ENCODE measurements at places on chromosomes 16 and 17.
A peak's percentile ranks its signal among the peaks of the same experiment; 100 is the strongest.

GRCh38 chr16:30340621-30341020 is 14.5 kb downstream of the CD2BP2 start:
- DNase-seq: no peak

- DNase-seq: no peak
Observed at GRCh38 chr17:45857977-45858708, 13.5 kb downstream of the SPPL2C start.

- no peak for DNase-seq
Observed at GRCh38 chr17:35345445-35345925, 27.9 kb downstream of the SLFN11 start.

DNA sequence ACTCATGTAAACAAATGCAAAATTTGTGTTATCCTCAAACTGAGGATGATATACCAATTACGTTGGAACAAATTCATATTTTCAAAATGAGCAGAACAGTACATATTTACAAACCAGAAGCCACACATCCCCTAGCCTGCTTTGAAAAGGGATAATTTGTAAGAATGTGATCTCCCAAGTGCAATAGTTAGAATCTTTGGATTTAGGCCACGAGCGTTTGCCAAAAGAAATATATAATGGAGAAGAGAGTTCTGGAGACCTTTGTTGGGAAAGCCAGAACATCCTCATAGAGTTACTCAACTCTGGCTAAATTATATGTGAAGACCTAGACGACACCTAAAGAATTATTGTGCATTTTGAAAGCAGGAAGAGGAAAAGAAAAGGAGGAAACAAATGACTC is 449.3 kb downstream of the KCNJ2 start:
- DNase-seq: no peak

GRCh38 chr17:40416671-40417070 is 1.0 kb downstream of the TOP2A start:
- DNase-seq: peak; percentile 19

- DNase-seq: no peak
Observed at GRCh38 chr17:17053446-17054379, 11.5 kb downstream of the MPRIP start.

DNA sequence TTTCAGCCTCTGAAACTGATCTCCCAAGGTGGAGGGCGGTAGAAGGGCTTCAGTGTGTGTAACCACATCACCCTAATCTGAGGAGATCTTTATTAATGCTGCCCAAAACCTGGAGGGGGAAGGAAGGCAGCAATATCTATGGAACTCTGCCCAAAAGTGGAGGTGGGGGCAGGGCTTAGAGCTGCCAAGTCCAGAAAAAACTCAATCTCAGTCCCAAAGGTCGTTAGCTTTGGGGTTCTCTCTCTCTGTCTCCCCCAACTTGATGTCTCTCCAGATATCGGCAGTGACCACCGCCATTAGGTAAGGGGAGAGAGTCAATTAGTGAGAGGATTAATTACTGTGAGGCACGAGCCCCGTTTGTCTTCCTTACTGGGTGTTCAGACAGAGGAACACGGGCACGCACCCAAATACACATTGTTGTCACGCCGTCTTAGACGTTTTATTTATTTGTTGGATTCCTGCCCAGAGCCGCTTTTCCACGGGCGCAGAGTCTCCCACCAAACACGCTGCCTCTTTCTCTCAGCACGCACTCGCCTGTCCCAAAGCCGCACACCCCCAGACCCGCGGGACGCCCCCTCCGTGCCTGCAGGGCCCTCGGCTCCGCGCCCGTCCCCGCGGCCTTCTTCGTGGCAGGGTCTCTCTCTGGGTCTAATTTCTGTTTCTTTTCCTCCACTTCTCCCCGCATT is 5.4 kb upstream of the LHX1 start:
- no peak for DNase-seq

GRCh38 chr16:75555213-75555706 is 792 bp downstream of the TMEM231 start:
- DNase-seq: peak; percentile 69

DNA sequence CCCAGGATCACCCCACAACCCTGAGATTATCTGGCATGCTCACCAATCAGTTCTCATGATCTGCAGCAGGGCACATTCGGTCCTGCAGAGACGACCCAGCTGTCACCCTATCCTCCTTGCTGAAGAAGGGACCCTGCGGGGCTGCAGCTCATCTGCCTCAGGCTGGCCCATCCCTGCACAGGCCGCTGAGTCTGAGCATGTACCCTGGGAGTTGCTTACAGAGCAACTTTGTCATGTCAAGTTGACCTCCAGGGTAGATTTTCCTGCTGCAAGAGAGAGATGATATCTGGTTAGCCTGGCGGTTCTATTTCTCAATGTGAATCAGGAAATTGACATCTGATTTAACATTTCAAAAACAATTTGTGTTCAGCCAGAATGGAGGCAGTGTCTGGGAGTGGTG is 36.0 kb upstream of the ADCY9 start:
- no peak for DNase-seq

GRCh38 chr16:23062524-23062923 is 86.7 kb downstream of the USP31 start:
- DNase-seq: no peak

DNA sequence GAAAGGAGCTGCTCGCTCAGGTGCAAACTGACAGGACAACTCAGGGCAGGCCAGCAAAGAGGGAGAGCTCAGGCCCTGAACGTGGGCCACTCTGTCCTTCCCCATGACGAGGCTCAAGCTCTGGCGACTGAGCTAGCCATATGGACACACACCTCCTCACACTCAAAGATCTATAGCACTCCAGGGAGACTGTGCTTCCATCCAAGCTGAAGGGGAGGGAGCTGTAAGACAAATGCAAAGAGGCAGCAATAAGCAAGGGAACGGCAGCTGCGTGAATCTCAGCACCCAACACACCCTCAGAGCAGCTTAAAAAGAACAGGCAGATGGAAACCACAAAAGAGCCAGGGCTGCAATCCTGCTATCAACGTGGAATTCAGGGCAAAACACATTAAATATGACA is 13.5 kb downstream of the NUDT16L1 start:
- no peak for DNase-seq

DNA sequence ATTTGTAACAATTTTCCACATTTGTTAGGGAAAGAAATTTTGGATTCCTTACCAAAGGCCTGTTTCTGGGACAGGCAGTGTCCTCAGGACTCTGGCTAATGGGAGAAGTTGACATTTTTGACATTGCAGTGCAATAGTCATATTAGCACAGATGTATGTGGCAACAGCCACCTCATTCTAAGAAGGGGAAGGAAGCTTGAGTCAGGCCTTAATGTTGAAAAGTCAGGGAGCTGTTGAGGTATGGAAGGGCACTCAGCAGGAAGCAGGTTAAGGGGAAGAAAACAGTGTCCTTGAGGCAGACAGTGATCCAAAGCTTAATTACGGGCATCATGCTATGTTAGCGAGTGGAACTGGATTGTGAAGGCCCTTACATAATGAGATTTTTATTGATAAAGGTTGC is 20.9 kb downstream of the AKTIP start:
- no peak for DNase-seq

GRCh38 chr17:19748807-19749193 is 702 bp upstream of the ALDH3A1 start:
- DNase-seq: no peak

- DNase-seq: no peak
Observed at GRCh38 chr16:70691223-70692129, 5.6 kb upstream of the MTSS2 start.

GRCh38 chr17:67863624-67864247 is 38.4 kb downstream of the BPTF start:
- no peak for DNase-seq

DNA sequence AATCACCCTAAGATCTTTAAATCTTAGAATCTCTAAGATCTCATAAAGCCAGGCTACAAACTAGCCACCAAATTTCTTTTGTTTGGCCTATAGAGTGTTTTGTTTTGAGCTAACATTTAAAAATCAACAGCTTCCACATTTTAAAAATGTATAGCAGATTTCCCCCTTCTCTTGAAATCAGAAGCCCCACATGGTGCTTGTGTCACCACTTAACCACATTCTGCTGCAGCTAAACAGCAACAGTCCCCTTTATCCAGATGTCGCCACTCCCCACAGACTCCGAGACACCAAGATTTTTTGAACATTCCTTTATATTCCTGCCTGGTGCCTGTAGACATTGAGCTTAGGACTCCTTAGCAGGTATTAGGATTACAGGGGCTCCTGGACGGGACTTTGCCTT is 16.0 kb downstream of the GUCY2D start:
- DNase-seq: no peak

DNA sequence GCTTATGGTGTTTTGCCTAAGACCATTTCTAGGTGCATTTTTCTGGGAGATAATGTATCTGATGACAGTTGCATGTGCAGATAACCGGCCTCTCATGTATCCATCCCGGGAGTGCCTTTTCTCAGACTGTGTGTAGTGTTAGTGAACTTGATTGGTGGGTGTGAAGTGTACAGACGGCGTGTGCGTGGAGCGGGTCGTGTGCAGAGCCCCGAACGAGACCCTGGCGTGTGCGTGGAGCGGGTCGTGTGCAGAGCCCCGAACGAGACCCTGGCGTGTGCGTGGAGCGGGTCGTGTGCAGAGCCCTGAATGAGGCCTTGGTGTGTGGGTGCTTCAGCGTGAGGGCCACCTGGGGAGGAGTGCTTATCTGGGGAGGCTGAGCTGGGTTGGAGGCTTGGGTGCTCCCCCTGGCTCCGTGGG is 28.9 kb upstream of the ZNF750 start:
- no peak for DNase-seq

- DNase-seq: no peak
Observed at GRCh38 chr17:57662644-57663308, 82.3 kb downstream of the CCDC182 start.

GRCh38 chr17:19380481-19381301 is 2.4 kb downstream of the MAPK7 start:
- DNase-seq: no peak

- DNase-seq: no peak
Observed at GRCh38 chr16:86018487-86018886, 119.5 kb downstream of the IRF8 start.

DNA sequence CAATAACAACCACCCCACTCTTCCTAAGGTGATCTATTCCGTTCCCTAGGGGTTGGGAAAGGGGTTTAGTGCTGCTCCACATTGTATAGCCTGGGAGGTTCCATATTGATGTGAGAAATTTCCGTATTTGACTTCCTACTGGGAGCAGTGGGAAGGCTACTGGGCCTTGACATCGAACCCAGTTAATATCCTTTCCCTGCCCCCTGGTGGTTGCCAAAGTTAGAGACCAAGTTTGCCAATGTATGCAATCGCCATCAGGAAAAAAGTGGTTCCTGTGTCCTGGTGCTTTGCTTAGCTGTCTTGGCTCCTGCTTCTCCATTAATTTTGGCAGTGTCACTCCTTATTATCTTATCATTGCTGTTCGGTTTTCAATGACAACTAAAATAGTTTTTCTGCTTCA is 914.9 kb downstream of the KCNJ2 start:
- DNase-seq: peak; percentile 32

GRCh38 chr16:54422569-54422978 is 136.0 kb upstream of the IRX3 start:
- DNase-seq: no peak

- peak; percentile 62 for DNase-seq
Observed at GRCh38 chr17:7632492-7632894, 2.6 kb downstream of the SHBG start.

- peak; percentile 43 for DNase-seq
Observed at GRCh38 chr17:43200127-43200526, 11.5 kb upstream of the TMEM106A start.

DNA sequence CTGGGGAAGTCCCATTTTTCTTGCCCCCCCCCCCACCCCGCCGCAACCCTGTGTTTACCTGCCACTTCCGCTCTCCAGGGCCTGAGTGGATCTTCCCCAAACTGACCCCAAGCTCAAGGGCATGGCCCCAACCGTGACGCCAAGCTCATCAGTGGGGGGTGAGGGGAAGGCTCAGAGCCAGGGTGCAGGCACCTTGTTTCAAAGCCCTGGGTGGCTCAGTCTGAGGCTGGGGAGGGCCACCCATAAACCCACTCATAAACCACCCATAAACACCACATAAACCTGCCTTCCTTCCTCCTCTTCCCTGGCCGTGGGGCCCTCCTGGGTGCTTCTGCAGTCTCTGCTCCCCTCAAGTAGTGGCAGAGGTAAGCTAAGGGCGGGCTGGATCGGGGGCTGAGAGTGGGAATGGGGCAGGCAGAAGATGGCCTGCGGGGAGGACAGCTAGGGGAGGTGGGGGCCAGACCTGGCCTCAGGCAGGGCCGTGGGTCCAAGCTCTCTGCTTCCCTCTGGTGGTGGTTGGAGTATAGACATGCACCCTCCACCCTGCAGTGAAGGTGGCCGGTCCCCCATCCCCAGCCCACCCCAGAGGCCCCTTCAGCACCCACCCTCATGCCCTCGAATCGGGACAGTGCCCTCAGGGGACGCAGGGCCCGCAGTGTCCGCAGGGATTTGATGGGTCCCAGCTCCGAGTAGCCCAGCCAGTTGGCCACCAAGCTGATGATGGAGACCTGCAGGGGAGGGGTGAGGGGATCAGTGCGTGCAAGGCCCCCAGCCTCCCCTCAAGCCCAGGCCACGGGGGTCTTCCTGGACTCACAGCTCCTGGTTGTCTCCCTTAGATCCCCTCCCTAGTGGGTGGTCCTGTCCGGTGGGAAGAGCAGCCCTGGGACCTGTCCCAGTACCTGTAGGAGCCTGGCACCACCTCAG is 14.6 kb upstream of the CD79B start:
- DNase-seq: peak; percentile 85

DNA sequence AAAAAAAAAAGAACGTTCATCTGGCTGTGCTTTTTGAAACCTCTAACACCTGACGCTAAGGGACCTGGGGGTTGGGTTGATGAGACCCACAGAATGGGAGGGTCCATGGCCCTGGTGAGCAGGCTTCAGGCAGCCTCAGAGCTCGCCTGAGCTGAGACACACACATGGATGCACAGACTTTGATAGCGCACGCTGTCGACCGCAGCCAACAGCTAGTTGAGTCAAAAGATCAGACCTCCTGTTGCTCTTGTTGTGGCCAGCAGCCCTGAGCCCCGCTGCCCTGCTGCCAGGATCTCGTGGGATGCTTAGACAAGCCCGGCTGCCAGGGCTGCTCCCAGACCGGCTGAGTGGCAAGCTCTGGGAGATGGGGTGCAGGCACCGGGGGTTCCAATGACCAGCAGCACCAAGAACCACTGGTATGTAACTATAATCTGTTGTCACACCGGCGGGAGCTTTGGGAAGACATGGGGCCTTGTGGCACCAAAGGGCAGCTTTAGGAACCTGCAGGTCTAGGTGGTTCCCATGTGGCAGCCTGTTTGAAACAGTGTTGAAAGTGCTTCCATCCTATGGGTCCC is 20.0 kb upstream of the MEAK7 start:
- no peak for DNase-seq

DNA sequence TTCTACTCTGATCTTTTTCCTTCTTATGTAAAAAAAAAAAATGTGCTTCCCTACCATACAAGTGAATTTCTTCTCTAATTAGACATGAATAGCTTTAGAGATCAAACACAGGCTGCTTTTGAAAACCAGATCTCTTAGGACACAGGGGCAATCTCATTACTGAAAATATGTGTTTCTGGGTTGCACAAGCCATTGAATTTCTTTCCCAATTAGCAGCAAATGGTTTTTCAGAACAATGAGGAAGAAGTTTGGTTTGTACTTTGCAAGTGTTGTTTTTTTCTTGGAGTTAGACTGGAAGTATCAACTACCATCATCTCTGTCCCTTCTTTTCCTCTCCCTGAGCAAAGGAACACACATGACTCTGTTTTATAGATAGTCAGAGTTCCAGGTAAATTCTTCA is 5.6 kb upstream of the ANKS4B start:
- no peak for DNase-seq
